Occipital lobe (tissue), 3 donors: ENCODE measurements at places on chromosomes 6 and 20.
A peak's percentile ranks its signal among the peaks of the same experiment; 100 is the strongest.

DNA sequence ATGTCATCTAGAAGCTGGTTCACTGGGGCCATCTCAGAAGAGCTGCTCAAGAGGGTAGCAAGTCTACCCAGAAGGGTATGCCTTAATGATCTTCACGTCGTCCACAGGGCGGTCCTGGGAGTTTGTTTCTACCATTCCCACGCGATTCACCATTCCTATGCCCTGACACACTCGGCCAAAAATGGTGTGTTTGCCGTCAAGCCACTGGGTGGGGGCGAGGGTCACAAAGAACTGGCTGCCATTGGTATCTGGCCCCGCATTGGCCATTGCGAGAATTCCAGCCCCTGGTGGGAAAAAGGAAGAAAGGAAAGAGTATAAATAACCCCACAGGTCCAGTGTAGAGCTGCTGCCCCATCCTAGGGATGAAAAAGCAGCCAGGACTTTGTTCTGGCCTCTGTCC, 16.5 kb upstream of the CPNE5 start:
- no peak for DNase-seq

DNA sequence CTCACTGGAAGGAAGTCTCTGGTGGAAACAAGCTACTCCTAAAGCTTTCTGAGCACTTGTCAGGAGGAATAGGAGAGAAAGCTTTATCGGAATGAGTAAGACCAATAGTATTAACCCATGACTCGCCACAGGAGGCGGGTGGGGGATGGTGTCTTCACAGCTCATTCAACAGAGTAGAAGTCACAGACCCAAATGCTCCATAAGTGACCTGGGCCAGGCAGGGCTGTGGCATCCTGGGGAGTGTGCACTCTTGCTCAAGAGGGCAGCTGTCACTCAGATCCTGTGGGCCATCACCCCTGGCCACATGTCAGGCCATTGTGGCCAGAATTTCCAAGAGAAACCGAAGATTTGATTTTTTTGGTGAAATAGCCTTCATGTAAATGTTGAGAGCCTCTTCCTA, 116.0 kb downstream of the SYCP2 start:
- no peak for DNase-seq

DNA sequence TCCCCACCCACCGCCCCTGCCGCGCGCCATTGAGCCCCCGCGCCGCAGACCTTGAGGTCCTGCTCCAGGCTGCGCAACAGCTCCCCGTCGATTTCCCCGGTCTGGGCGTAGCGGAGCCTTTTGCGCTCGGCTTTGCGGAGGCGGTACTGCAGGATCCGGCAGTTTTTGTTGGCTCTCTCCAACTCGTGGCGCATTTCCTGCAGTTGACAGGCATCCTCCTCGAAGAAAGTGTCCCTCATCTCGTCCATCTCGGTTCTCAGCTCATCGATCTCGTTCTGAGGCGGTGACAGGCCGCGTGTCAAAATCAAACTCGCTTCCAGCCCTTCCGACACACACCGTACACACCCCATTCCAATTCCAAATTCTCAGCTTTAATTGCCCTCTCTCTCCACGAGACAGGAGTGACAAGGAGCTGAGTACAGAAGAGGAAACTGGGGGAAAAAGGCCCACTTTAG, 4.3 kb downstream of the MTCL3 start:
- peak; percentile 60 for DNase-seq

- no peak for DNase-seq
Measured at GRCh38 chr6:19309661-19310060, 527.5 kb upstream of the ID4 start.

- no peak for DNase-seq
Measured at GRCh38 chr6:158207422-158207788, 39.3 kb downstream of the GTF2H5 start.

- DNase-seq = no peak
Measured at GRCh38 chr6:52407467-52407866, 12.7 kb upstream of the EFHC1 start.

DNA sequence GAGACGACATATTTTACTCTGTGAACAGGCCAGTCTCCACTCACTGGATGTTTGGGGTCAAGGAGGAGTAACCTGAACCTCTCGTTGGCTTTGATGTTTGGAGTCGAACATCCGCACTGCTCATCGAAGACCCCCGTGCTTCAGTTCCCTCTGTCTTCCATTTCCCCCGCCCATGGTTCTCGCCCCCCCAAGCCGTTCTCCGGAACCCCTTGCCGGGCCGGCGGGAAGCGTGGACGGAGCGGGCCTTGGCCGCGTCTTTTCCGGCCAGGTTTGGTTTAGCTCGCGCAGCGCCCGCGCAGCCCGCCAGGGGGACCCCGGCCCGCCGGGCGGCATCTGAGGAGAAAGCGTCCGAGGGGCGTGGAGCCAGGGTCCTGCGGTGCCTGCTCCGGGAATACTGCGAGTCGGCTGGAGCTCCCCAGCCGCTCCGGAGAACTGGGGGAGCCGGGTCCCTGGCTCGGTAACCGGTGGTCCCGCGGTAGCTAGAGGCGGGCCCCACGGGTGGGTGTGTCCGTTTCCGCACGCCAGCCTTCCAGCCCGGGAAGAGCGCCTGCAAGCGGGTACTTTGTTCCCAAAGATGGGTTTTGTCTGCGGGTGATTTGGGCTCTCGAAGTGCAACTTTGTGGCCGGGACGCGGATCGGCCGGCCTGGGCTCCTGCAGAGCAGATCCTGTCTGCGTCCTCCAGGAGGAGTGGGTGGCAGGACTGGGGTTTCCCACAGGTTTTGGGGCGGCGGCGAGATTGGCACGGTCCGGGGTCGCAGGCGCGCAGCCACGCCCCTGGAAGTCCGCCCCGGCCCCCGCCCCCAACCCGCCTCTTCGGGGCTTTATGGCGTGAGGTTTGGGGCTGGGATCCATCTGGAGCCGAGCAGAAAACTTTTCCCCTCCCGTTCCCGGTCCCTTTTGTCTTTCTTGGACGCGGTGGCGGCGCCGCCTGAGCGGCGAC, at the start of gene TMEM200A:
Gene TMEM200A, plus strand, starts transcription at position 852 of the 941 bp plus-strand sequence. CDS start 74,406 bp downstream, outside the sequence.
- no peak for DNase-seq

DNA sequence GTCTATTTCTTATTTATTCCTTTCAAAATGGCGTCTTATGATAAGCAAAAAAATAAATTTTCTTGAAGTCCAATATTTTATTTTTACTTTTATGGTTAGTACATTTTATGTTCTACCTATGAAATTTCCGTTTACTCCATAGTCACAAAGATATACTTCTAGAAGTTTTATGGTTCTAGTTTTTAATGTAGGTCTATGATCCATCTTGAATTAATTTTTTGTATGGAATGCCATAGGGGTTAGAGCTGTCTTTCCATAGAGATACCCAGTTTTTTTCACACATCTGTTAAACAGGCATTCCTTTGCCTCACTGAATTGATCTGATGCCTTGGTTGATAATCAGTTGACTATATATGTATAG, 24.9 kb upstream of the ASIP start:
- DNase-seq = no peak

GRCh38 chr20:62716198-62716940, 7.7 kb downstream of the NTSR1 start:
- DNase-seq = no peak

GRCh38 chr6:83594941-83595340, 82.6 kb downstream of the PRSS35 start:
- DNase-seq = no peak

GRCh38 chr6:87825821-87826221, 123.8 kb upstream of the AKIRIN2 start:
- DNase-seq = no peak

DNA sequence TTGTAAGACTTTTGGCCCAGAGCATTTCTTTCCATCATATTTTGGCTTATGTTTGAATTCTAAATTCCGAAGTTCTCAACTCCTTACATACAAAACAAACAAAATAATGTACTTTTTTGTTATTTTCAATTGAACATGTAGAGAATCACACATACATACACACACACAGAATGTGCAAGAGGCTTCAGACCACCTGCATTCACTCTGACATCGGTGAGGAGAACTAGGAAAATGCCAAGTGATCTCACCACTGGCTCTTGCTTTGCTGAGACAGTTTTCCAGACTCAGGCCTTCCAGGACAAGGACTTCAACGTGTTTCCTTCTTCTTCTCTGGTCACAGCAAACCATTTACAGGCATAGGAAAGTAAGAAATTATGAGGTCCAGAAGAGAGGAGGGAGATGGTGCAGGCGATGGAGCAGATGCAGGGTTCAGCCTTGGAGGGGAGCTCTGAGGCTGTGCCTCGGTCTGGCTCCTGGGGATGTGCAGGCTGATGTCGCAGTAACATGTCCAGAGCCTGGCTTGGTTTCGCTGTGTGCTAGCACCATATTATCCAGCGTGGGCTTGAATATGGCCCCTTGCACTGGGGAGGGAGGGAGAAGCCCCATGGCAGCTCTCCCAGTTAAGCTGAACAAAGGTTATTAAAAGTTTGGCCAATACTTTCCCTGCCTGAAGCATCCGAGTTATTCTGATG, 93.4 kb downstream of the DACT2 start:
- DNase-seq = no peak

DNA sequence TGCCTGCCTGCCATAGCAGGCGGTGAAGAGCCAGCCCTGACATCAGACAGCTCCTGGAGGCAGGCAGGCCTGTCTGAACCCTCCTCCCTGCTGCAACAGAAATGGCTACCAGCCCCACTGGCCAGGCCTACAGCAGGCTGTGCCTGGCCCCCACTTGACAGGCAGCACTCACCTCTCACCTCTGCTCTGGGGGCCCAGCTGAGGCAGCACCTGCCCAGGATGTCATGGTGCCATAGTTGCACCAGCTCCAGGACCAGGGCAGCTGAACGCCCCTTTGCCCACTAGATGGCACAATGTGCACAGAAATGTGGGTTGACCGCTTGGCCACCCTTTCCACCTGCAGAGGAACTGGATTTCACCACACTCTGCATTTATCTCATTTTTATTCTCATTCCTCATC, 30.6 kb downstream of the MRPL14 start:
- DNase-seq = peak; percentile 36

DNA sequence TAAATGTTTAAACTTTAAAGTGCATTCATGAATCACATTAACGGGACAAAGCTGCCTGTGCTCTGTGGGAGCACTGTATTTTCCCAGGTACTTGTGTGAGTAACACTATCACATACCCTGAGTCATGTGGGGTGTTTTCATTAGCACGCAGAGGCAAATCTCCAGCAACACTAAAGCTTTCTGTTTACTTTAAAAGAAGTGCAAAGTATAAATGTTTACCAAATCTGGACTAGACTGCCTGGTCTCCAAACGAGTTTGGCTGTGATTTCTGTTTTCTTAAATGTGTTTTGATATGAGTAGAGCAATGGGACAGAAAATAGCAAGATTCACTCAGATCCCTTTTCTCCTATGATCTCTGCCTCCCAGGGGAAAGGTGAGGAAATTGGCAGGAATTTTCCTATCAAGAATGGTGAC, 28.8 kb upstream of the RIPPLY2 start:
- no peak for DNase-seq

- DNase-seq = no peak
Measured at GRCh38 chr6:10561611-10562199, 40.6 kb downstream of the GCNT2 start.

DNA sequence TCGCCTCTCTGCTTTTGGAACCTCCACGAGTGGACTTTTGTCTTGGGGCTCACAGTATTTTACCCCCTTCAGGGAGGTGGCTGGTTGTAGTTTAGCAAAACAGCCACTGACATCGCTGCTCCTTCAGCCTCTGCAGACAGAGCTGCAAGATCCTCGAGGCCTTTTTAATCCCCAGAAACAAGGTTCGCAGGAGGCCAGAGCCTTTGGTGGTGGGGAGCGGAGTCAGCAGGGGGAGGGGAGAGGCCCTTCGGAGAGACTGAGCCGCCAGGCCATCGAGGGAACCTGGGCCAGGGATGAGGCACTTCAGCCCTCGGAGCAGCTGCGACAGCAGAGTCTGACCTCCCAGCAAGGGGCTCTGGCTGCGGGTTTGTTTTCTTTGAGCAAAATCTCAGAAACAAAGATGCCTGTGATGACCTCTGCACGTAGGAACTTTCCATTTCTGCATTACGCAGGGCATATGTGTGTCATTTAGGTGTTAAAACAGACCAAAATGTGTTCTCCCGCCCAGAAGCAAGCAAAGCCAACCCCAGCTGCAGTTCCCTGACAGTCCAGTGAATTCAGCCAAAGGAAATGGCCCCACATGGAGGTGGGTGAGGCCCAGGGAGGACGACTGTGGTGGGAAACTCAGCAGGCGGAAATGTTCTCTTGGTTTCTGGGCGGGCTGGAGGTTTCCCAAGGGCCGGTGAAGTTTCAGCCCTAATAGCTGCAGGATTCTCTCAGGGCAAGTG, 171.2 kb upstream of the SULF2 start:
- DNase-seq = no peak

DNA sequence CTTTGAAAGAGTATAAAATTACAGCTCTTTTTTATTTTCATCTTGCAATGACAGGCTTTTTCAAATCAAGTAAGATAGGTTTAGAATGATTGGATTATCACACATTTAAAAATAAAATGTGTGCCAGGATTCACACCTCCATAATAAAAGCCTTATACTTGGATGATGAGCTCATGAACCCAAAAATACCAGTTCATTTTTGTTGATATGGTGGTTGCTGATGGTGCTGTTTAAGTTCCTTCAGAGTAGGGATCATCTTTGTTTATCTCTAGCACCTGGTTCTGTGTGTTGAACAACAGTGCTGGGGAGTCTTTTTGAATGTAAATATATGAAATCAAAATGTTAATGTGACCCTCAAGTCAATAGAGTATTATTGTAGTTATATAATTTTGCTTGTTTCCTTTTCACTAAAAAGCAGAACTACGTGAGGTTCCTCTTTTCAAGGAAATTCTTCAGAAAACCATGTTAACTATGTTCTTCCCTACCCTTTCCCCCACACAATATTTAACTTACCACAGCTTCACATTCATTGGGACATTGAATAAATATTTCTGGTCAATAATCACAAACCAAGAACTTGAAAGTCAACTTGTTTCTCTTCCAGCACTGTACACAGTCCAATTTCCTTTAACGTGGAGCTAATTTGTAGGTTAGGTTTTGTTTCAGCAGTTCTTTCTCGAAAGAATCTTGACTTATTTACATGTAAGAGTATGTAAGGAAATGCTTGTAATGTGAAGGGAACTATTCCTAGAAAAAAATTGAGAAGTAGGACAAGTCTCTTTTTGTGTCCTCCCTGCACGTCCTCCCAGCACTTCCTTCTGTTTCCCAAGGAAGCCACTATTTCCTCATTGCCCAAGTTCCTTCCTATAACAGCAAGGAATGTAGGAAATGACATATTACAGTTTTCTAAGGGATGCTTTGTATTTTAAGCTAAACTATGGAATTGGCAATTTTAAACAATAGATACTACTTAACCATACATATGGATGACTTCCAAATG, 945.9 kb upstream of the CITED2 start:
- no peak for DNase-seq

- no peak for DNase-seq
Measured at GRCh38 chr6:47163536-47163935, 121.4 kb upstream of the ADGRF1 start.

GRCh38 chr6:23340271-23340670, 770.9 kb downstream of the HDGFL1 start:
- no peak for DNase-seq

DNA sequence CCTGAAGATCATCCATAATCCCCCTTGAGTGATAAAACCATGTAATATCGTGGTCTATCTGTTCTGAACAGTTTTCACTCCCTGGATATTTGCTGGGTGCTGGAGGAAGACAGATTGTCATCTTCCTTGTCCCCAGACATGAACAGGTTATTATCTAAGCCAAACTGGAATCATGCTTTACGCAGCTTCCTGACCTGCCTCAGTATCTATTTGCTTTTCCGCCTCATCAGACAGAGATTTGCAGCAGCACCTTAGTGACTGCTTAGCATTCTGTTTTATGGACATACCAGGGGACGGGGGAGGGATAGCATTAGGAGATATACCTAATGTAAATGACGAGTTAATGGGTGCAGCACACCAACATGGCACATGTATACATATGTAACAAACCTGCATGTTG, 124.6 kb downstream of the SLC23A2 start:
- no peak for DNase-seq
